ENCODE measurements at places on chromosomes 2 and 18.

DNA sequence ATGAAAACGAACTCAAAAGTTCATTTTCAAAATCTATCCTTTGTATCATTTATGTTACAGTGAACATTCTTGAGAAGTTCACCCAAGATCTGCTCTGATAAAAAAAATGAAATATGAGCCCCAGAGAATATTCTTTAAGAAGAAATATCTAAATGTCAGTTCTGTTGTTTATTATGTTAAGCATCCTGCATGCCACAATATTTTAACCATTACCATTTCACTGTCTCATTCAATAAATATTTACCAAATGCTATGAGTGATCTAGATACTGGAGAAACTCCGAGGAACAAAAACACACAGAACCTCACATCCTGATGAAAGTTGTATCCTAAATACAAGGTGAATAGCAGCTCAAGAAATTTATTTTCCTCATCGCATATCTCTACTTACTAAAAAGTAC, 170.2 kb downstream of the ZNF385B start:
- no peak for DNase-seq

DNA sequence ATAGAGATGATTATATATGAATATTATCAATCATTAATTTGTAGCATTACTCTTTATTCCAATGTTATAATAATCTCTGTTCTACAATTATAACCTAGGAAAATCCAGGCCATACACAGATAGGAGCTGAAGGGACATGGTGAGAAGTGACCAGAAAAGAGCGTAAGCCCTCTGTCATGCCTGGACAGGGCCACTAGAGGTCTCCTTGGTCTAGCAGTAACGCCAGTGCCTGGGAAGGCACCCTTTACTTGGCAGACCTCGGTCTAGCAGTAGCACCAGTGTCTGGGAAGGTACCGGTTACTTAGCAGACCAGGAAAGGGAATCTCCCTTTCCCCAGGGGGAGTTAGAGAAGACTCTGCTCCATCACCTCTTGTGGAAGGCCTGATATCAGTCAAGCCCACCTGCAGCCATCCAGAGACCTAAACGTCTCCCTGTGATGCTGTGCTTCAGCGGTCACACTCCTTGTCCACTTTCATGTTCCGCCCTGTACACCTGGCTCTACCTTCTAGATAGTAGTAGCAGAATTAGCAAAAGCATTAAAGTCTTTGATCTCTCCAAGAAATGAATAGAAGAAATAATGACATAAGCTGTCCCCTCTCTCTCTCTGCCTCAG, 447.5 kb upstream of the FSIP2 start:
- DNase-seq = peak; percentile 32

- no peak for DNase-seq
Measured at GRCh38 chr2:146879882-146880281, 964.9 kb upstream of the ACVR2A start.

- no peak for DNase-seq
Measured at GRCh38 chr18:68456985-68457384, 257.9 kb downstream of the TMX3 start.

- no peak for DNase-seq
Measured at GRCh38 chr2:106831241-106831640, 54.7 kb downstream of the ST6GAL2 start.

DNA sequence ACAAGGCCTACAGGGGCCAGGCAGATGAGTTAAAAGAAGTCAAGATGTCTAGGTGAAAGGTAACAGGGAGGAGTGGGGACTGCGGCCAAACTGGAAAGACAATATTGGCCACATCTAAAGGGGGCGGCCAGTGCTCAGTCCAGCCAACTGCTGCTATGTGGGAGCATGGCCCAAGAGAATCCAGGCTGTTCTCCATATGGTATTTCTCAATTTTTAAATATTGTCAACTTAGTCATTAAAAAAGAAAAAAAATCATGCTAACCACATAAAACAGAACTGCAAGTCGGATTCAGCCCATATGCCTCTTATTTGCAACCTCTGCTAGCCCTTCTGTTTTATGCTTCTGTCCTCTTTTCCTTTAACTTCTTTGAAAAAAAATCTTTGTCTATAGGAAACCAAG, 14.8 kb downstream of the TRABD2A start:
- DNase-seq = no peak

DNA sequence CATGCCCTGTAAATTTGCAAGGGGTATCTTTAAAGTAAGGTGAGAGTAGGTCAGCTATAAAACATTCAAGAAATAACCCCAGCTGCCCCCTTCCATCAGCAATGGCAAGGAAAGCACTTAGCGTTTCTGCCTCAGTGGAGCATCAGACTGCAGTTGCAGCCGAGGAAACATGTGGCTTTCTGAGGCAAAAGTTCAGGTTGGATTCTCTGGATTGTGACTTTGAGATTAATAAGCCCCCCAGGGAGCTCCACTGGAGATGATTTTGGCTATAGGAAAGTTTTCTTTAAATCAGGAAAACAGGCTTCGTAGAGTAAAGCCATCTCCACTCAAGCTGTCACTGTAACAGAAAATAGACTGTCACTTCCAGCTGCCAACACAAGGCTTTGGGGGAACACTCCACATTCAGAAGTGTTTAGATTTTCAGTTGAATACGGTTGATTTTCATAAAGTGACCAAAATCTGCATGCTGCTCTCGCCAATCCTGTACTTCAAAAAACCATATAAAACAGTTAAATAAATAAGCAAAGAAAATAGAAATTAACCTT, 15.3 kb upstream of the RIT2 start:
- DNase-seq = no peak

GRCh38 chr2:23385351-23385747, 370 bp downstream of the KLHL29 start:
- DNase-seq = peak; percentile 45

DNA sequence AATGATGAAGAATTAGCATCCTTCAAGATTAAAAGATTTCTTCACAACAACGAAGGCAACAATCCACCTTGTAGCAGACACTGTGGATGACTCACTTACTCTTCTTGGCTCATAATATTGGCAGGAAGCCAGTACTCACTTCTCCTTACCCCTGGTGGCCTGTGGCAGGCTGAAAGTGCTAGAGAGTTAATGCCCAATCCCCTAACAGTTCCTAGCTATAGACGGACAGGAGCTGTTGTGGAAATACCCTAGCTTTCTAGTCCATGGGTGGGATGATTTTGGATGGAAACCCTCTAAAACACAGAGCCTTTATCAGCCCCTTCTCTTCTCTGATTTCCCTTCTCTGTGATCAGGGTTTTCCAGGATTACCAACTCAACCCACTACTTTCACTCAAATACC, 128.6 kb upstream of the NYAP2 start:
- DNase-seq = peak; percentile 14

- no peak for DNase-seq
Measured at GRCh38 chr2:235555371-235555770, 61.5 kb downstream of the AGAP1 start.

- DNase-seq = no peak
Measured at GRCh38 chr2:225464346-225465025, 65.0 kb downstream of the NYAP2 start.

GRCh38 chr2:137797641-137798040, 166.6 kb upstream of the HNMT start:
- DNase-seq = no peak

DNA sequence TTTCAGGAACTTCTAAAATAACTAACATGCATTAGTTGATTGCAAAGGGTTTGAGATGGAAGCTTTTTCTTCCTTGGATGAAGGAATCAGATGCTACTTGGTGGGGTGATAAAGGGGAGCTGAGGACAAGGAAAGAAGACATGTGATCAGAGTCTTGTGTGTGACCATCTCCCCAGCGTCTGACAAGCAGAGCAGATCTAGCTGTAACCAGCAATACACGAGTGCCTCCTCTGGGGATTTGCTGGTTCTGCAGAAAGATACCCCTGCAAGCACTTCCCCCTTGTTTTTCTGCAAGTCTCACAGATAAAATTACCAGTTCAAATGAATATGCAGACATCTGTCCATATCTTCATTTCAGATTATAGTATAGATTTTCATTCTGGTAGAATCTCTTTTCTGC, 2.7 kb downstream of the CDH7 start:
- peak; percentile 33 for DNase-seq
